ENCODE measurements at places on chromosomes 6 and 20. TPM values are rescaled to one million over a fixed set of nuclear protein-coding genes. Genes with fewer than 3 reads are reported as not detected.

DNA sequence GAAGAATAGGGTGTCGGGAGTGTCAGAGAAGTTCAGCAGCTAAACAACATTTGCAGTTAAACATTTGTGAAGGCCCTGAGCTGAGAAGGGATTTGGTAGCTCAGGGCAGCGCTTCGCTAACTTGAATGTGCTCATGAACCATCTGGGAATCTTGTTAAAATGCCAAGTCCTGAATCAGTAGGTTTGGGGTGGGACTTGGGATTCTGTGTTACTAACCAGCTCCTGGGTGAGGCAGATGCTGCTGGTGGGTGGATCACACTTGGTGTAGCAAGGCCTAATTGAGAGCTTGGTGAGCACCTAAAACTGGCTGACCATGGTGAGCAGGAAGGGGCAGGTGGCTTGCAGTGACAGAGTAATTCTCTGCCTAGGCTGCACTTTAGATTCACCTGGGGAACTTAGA lies 5.9 kb downstream of the PTPRA start:
- H3K27ac ChIP-seq: peak overlapping the region; percentile 49
- H3K27me3 ChIP-seq: no peaks in the 10 kb centered on the region
- peak; percentile 95 for DNase-seq
- H3K36me3 ChIP-seq: no peaks in the 10 kb centered on the region
- H3K4me3 ChIP-seq: no peak overlapping the region

GRCh38 chr6:101876431-101876830 lies 482.9 kb downstream of the GRIK2 start:
- no peaks in the 10 kb centered on the region for H3K27me3 ChIP-seq

DNA sequence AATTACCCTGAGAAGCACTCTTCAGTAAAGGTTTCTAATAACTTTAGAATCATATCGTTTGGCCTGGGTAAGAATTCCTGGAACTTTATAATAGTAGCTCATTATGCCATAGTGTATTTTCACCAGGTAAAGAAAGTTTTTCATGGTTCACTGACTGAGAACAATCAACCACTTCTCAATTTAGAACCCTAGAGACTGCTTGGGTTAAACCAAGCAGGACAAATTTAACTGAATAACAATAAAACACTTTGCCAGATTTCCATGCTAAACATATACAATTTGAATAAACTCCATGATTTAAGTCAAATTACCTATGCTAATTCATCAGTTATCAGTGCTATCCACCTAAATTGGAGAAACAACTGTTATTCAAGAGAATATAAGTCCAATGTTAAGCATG lies 99.4 kb downstream of the PLG start:
- no peak for DNase-seq
- H3K4me3 ChIP-seq: no peak overlapping the region
- H3K36me3 ChIP-seq: no peaks in the 10 kb centered on the region
- H3K4me1 ChIP-seq: no peaks in the 10 kb centered on the region
- no peak overlapping the region for H3K27ac ChIP-seq

GRCh38 chr6:6057442-6058053 lies 50.8 kb upstream of the NRN1 start:
- peaks cover 10% of the 10 kb centered on the region for H3K27me3 ChIP-seq
- no peaks in the 10 kb centered on the region for H3K36me3 ChIP-seq
- H3K27ac ChIP-seq: no peak overlapping the region
- H3K4me1 ChIP-seq: no peaks in the 10 kb centered on the region

DNA sequence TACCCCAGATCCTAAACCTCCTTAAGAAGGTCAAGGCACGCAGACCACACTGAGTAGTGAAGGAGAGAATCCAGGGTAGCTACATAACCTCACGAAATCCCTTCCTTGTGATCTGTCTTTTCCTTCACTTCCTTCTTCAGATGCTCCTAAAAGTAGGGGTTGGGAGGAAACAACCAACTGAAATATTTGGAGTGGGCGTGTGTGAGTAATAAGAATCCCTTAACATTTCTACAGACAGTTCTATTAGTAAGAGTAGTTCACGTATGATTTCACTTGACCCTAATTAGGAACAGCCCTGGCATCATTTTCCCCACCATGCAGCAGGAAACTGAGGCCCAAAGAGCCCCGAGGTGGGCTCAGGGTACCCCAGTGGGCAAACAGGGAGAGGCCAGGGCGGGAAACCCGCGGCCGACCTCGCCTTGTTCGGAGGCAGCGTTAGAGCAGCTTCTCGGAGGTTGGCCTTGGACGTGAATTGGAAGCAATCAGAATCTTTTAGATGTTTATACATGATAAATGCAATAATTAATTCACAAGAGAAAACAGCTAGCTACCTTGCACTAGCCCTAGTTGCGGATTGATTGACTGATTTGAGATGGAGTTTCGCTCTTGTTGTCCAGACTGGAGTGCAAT lies 859 bp upstream of the RAE1 start:
- H3K4me3 ChIP-seq: 0 out of 2 replicates have a peak overlapping the region, but pooled peaks have one; percentile 16
- peaks cover 21% of the 10 kb centered on the region for H3K36me3 ChIP-seq
- peaks cover 31% of the 10 kb centered on the region for H3K4me1 ChIP-seq
- H3K27ac ChIP-seq: peak overlapping the region; percentile 85
- peak; percentile 85 for DNase-seq

Gene GPX5
- not detected for polyA plus RNA-seq

Gene TMEM217
- 4.4 TPM for polyA plus RNA-seq

GRCh38 chr20:32089637-32090362 lies 19.7 kb upstream of the TM9SF4 start:
- H3K4me3 ChIP-seq: no peak overlapping the region
- H3K27ac ChIP-seq: no peak overlapping the region
- H3K27me3 ChIP-seq: peaks cover 35% of the 10 kb centered on the region

Gene CTAGE9
- not detected for polyA plus RNA-seq

DNA sequence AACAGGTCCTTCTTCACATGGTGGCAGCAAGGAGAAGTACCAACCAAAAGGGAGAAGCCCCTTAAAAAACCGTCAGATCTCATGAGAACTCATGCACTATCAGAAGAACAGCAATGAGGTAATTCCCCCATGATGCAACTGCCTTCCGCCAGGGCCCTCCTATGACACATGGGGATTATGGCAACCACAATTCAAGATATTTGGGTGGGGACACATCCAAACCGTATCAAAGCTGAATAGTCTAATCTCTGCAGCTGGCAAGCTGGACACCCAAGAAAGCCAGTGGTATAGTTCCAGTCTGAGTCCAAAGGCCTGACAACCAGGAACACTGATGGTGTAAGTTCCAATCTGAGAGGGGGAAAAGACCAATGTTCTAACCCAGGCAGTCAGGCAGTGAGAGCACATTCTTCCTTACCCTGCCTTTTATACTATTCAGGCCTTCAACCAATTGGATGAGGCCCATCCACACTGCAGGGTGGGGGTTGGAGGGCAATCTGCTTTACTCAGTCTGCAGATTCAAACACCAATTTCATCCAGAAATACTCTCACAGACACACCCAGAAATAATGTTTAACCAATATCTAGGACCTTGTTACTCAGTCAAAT lies 17.9 kb upstream of the CNKSR3 start:
- no peaks in the 10 kb centered on the region for H3K4me1 ChIP-seq
- H3K27ac ChIP-seq: no peak overlapping the region
- no peak overlapping the region for H3K4me3 ChIP-seq
- DNase-seq: no peak

Gene SLC25A27
- polyA plus RNA-seq: 3.0 TPM

DNA sequence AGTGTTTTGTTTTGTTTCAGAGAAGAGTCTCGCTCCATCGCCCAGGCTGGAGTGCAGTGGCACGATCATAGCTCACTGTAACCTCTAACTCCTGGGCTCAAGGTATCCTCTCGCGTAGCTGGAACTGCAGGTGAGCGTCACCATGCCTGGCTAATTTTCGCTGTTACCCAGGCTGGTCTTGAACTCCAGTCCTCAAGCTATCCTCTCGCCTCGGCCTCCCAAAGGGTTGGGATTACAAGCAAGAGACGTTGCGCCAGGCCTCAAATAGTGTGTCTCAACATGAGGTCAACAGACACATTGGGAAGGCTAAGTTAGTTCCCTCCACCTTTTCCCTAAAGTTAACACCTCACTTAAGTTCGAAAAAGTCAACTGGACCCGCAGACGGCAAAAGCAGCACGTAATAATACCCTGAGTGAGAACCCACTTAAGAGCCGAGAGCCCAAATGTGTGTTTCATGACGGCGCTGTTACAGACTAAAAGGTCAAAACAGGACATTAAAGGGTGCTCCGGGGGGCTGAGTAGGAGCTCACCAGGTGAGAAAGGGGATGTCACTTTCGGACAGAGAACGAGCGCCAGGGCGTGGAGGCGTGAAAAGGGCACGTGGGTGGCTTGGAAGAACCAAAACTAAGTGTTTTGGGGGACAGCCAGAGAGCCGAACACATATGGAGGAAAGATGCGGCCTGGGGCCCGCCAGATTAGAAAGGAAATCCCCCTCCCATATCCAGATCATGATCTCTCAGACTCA lies 499 bp downstream of the TTI1 start:
- peak overlapping the region; percentile 74 for H3K27ac ChIP-seq
- DNase-seq: peak; percentile 42

DNA sequence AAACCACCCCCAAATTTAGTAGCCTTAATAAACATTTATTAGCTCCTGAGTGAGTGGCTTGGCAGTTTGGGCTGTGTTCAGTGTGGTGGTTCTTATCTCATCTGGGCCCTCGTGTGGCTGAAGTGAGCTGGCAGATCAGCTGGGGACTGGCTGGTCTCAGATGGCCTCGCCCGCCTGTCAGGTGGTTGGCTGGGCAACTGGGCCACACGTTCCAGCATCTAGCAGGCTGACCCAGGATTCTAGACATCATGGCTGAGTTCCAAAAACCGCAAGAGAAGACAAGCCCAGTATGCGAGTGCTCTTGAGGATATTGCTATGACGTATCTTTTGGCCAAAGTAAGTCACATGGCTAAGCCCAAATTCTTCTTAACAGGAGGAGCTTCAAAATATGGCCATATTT lies 28.9 kb downstream of the EIF2S2 start:
- no peaks in the 10 kb centered on the region for H3K27me3 ChIP-seq
- peak; percentile 96 for DNase-seq
- H3K4me1 ChIP-seq: peaks cover 13% of the 10 kb centered on the region
- peak overlapping the region; percentile 72 for H3K27ac ChIP-seq
- H3K4me3 ChIP-seq: no peak overlapping the region
- H3K36me3 ChIP-seq: peaks cover 5% of the 10 kb centered on the region

- no peaks in the 10 kb centered on the region for H3K4me1 ChIP-seq
- no peaks in the 10 kb centered on the region for H3K36me3 ChIP-seq
- no peak for DNase-seq
- peaks cover 8% of the 10 kb centered on the region for H3K27me3 ChIP-seq
- H3K27ac ChIP-seq: no peak overlapping the region
Measured at GRCh38 chr6:106782536-106783285, 153.3 kb downstream of the QRSL1 start.

Gene EDN3
- polyA plus RNA-seq: not detected

DNA sequence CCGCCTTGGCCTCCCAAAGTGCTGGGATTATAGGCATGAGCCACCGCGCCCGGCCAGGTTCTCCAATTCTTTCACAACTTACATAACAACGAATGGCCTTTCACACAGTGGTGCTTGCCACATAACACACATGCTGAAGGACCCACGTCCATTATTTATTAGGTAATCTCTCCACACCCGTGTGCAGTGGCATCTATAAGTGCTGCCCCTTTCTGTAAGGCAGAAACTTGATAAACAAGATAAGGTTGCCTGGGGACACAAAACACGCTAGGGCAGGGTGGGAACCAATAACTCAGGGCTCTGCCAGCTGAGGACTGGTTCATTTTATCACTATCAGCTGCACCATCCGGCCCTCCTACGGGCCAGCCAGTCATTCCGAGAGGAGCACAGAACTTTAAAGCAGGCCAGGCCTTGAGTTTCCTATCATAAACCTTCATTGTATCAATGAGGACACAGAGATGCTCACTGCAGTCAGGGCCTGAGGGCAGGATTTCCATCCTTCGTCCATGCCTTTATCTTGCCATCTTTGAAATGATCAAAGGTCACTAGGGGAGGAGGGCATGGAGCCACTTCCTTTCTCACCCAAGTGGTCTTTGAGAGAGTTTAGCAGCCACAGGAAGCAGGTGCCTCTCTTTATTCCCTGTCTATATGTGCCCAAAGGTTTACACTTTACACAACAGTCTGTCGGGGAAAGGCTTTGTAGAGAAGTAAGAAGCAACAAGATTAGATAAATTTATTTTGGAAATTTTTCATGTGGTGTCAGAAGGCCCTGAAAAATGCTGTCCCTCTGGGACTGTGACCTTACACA lies 37.6 kb downstream of the GPLD1 start:
- DNase-seq: no peak
- no peak overlapping the region for H3K27ac ChIP-seq
- H3K4me3 ChIP-seq: no peak overlapping the region
- no peaks in the 10 kb centered on the region for H3K27me3 ChIP-seq
- H3K36me3 ChIP-seq: no peaks in the 10 kb centered on the region
- H3K4me1 ChIP-seq: no peaks in the 10 kb centered on the region

DNA sequence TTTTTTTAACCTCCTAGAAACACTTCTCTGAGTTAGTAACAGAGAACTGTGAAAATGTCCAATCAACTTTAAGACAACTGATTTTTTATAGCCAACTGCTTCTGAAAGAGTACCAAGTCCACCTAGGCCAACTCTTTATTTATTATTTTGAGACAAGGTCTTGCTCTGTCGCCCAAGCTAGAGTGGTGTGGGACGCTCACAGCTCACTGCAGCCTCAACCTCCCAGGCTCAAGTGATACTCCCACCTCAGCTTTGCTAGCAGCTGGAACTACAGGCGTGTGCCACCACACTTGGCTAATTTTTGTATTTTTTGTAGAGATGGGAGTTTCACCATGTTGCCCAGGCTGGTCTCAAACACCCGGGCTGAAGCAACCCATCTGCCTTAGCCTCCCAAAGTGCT lies 331.6 kb downstream of the RNGTT start:
- no peak for DNase-seq
- no peaks in the 10 kb centered on the region for H3K4me1 ChIP-seq
- H3K4me3 ChIP-seq: no peak overlapping the region
- H3K27ac ChIP-seq: no peak overlapping the region

DNA sequence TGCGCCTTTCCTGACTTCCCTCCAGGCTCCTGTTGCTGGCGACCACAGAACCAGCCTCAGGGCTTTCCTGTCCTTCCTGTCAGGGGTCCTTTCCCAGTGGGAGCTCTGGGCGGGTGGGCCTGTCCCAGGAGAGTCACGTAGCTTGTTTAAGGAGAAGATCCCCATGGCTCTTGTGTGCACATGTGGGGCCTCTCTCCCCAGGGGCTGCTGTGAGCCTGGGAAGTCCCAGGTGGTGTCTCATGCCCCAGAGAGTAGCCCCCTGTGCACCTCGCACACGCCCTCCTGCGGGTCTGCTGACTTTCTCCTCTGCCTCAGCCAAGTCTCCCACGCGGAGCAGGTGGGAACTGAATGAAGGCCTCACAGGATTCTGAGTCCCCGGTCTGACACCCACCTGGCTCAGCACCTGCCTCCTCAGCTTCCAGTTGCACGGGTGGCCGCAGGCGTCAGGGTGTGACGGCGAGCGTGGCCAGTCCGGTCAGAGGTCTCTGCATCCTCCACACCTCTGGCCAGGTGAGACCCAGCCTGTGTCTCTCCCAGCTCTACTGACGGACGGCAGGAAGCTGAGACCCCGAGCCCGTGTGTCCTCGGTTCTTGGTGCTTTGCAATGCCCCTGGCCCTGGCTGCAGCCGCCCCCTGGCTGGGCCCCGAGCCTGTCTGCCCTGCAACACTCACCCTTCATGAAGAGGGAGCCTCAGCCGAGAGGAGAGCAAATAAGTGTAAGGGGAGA lies 5.6 kb upstream of the NKAIN4 start:
- H3K4me1 ChIP-seq: no peaks in the 10 kb centered on the region
- no peak for DNase-seq
- H3K4me3 ChIP-seq: no peak overlapping the region

Gene SLC32A1
- polyA plus RNA-seq: not detected

Measured in GM23248 (cell line).